Pancreas (tissue), 10 donors: ENCODE measurements at places on chromosomes 12 and 14. TPM values are rescaled to one million over a fixed set of nuclear protein-coding genes. Genes with fewer than 3 reads are reported as not detected.

CEBPE gene
- total RNA-seq = not detected

KRT86 gene
- 0.87 TPM for total RNA-seq

PLCZ1 gene
- not detected for total RNA-seq

RFX4 gene
- total RNA-seq = 0.12 TPM

DNA sequence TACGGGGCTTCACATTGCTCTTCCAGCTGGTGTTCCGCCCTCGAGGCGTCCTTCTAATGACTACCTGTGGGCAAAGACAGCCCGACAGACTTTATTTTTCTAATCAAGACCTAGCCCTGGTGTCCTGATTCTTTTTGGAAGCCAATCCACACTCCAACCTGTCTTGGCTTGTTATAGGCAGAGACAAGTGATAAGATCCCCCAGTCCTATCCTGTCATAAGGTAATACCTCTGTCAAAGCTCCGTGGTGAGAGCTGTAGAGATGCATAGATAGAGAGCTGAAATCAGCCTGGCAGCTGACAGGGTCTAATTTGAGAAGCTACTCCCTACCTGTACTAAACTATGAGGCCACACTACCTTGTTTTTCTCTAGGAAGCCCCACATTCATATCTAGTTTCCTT is 11.5 kb upstream of the WNK1 start:
- H3K4me1 ChIP-seq = no peaks in the 10 kb centered on the region
- no peak for DNase-seq
- no peaks in the 10 kb centered on the region for H3K27me3 ChIP-seq
- no peak overlapping the region for H3K4me3 ChIP-seq
- no peak overlapping the region for H3K27ac ChIP-seq
- no peaks in the 10 kb centered on the region for H3K36me3 ChIP-seq

- H3K27me3 ChIP-seq = peaks cover 25% of the 10 kb centered on the region
- peak; percentile 31 for DNase-seq
- H3K4me1 ChIP-seq = peaks cover 13% of the 10 kb centered on the region
- no peak within 1 kb of the TSS for H3K27ac ChIP-seq
- no peaks in the 10 kb centered on the region for H3K36me3 ChIP-seq
Measured at GRCh38 chr12:84912198-84913128, at the start of gene SLC6A15. TSS of gene SLC6A15 (minus strand) at chr12:84912799. CDS start at chr12:84892120, 20,679 bp downstream.

DNA sequence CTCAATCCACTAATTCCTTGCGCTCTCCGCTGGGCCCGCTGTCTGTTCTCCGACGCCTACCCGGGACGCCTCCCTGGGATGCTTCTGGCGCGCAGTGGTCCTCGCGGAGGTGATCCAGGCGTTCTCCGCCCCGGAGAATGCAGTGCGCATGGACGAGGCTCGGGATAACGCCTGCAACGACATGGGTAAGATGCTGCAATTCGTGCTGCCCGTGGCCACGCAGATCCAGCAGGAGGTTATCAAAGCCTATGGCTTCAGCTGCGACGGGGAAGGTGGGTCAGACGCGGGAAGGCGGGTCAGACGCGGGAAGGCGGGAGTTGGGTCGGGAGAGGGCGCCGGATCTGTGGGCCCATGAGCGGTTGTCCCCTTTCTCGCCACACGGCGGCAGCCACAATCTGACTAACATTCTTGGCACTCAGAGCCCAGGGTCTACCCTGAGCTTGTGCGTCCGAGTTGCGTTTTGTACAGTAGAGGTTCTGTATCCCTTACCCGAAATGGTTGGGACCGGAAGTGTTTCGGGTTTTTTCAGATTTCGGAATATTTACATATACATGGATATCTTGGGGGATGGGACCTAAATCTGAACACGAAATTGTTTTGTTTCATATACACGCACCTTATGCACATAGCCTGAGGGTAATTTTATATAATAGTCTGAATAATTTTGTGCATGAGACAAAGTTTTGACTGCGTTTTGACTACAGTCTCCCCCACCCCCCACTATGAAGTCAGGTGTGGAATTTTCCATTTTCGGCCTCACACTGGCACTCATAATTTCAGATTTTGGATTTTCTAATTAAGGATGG is 762 bp downstream of the C12orf57 start:
- no peaks in the 10 kb centered on the region for H3K27me3 ChIP-seq
- H3K27ac ChIP-seq = peak overlapping the region; percentile 91
- peaks cover 13% of the 10 kb centered on the region for H3K4me1 ChIP-seq
- peak; percentile 91 for DNase-seq
- no peaks in the 10 kb centered on the region for H3K36me3 ChIP-seq

- peak overlapping the region; percentile 75 for H3K4me3 ChIP-seq
- no peaks in the 10 kb centered on the region for H3K36me3 ChIP-seq
- no peak overlapping the region for H3K27ac ChIP-seq
- H3K27me3 ChIP-seq = no peaks in the 10 kb centered on the region
Measured at GRCh38 chr12:116818341-116818856, 62.8 kb downstream of the HRK start.

DNA sequence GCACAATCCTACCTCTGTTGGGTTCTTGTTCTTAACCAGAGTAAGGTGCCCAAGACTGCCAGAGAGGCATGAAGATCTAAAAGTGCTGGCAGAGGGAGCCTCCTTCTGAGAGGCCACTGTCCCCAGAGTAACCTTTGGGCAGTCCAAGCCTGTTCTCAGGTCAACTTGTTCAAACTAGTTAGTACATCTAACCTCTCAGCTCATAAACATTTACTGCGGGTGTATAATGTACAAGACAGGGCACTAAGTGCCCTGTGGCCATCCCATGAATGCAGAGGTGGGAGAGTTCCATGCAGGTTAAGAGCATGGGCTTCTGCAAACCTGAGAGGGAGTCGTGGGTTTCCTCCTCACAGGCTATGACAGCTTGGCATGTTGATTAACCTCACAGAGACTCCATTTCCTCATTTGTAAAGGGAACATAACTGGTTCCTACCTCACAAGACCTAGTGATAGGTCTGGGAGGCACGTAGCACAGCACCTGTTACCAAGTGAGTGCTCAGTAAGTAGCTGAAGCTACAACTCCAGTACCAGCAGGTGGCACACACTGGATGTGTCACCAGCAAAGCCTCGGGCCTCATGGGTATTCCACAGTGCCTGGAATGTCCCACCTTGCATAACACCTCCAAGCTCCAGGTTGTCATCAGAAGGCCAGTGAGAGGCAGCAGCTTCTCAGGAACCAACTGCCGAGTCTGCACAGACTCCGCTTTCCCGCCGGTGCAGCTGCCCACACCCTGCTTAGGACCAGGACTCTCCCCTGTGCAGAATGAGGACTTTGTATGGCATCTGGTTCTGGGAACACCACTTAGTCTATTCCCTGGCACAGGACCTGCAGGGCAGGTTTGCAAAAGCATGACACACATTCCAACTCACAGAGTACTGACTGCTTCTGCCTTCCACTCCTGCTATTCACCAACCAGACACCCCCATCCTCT is 4.4 kb downstream of the VDR start:
- no peaks in the 10 kb centered on the region for H3K36me3 ChIP-seq
- DNase-seq = peak; percentile 27
- H3K4me3 ChIP-seq = no peak overlapping the region

- H3K4me1 ChIP-seq = no peaks in the 10 kb centered on the region
- no peaks in the 10 kb centered on the region for H3K27me3 ChIP-seq
- H3K4me3 ChIP-seq = no peak overlapping the region
- no peaks in the 10 kb centered on the region for H3K36me3 ChIP-seq
Measured at GRCh38 chr12:96850676-96851075, 56.4 kb upstream of the NEDD1 start.

GRCh38 chr14:72606879-72607278 is 287.0 kb downstream of the DPF3 start:
- no peaks in the 10 kb centered on the region for H3K27me3 ChIP-seq
- H3K36me3 ChIP-seq = no peaks in the 10 kb centered on the region
- H3K4me1 ChIP-seq = no peaks in the 10 kb centered on the region

GRCh38 chr12:125889742-125890141 is 824.5 kb downstream of the AACS start:
- DNase-seq = peak; percentile 56
- H3K4me1 ChIP-seq = no peaks in the 10 kb centered on the region
- H3K27ac ChIP-seq = peak overlapping the region; percentile 50
- peak overlapping the region; percentile 15 for H3K4me3 ChIP-seq

- H3K27me3 ChIP-seq = no peaks in the 10 kb centered on the region
- no peaks in the 10 kb centered on the region for H3K36me3 ChIP-seq
- no peak overlapping the region for H3K4me3 ChIP-seq
- H3K4me1 ChIP-seq = no peaks in the 10 kb centered on the region
- no peak for DNase-seq
Measured at GRCh38 chr12:110916295-110916875, 4.0 kb downstream of the MYL2 start.

DNA sequence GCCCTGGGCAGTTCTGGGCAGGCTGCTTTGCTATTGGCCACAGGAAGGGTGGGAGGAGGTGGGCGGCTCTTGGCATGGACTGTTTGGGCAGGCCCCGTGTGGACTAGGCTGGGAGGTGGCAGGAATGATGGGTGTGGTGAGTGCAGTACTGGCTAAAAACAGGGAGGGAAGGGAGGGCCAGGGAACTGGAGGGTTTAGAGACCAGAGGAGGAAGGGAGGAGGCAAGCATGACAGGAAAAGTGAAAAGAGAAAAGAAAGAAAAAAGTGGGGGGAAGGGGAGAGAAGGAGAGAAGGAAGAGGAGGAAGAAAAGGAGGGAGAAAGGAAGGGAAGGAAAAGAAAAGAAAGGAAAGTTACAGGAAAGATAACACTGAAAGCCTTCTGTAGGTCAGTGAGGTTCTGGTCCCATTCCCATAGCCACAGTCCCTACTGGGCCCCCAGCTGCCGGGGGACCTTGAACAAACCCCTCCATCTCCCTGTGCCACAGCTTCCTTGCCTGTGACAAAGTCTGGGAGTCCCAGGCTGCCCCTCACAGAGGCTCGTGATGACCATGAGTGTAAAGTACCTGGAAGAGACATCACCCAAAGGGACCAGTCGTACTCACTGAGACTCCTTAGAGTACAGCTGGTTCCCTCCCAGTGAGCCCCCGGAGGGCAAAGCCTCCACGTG is 1.1 kb upstream of the C14orf132 start:
- H3K36me3 ChIP-seq = no peaks in the 10 kb centered on the region
- no peaks in the 10 kb centered on the region for H3K4me1 ChIP-seq
- H3K27me3 ChIP-seq = no peaks in the 10 kb centered on the region
- H3K27ac ChIP-seq = no peak overlapping the region

DNA sequence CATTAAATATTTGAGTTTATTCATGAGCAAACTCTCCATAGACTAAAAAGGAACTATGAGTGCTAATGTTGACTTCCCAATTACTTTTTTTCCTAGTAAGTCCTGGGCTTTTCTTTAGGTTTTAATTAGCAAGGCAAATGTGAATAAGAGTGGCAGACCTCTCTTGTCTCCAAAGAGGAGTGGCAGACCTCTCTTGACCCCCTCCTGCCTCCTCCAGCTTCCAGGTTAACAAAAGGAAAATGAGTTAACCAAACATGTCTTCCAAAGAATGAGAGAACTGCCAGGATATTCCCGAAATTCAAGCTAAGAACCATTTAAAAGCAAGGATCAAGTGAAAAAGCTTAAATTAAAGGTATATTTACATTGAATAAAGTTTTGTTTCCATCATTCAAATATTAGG is 253.2 kb downstream of the MDGA2 start:
- no peak overlapping the region for H3K4me3 ChIP-seq
- H3K4me1 ChIP-seq = no peaks in the 10 kb centered on the region
- H3K27ac ChIP-seq = no peak overlapping the region
- no peak for DNase-seq

DNA sequence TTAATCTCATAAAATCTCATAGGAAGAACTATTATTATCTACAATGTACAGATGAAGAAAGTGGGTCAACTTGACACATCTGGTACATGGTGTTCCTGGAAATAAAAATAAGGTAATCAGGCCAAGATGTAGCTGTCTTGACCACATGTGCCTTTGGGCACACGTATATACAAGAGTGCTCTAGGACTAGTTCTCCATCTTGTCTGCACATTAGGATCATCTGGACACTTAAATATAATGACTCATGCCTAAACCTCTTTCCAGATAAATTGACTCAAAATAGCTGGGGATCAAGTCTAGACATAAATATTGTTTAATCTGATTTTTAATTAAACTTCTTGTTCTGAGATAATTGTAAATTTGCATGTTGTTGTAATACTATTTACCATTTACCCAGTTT is 182.6 kb downstream of the CNTN1 start:
- no peaks in the 10 kb centered on the region for H3K27me3 ChIP-seq
- no peak overlapping the region for H3K4me3 ChIP-seq
- H3K4me1 ChIP-seq = no peaks in the 10 kb centered on the region
- H3K27ac ChIP-seq = no peak overlapping the region
- DNase-seq = no peak

DNA sequence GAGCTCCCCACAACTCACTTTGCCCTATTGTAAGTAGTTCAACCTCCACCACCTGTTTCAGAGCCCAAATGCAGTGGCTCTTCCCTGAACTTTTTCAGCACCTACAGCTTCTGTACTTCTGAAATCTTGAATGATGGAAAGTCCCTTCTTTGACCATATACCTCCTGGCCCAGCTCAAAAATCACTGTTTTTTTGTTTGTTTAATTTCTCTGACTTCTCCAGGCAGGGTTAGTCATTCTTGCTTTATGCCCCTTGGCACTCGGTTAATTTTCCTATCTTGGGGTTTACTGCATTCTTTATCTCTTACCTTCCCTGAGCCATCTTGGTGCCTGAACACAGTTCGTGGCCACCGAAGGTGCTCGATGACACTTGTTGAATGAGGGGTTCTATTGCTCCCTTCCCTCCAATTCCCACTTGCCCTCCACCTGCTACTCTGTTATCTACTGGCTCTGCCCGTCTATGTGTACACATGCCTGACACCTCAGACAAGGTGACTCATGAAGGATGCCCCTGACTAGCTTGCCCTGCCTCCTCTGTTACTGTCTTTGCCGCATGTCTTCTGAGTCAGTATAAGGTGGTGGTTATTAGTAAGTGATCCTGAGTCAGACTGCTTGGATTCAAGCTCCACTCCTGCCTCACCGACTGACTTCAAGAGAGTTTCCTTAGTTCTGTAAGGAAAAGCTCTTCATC is 4.4 kb downstream of the AMHR2 start:
- no peak overlapping the region for H3K4me3 ChIP-seq
- H3K4me1 ChIP-seq = peaks cover 20% of the 10 kb centered on the region
- H3K27ac ChIP-seq = no peak overlapping the region
- no peak for DNase-seq
- no peaks in the 10 kb centered on the region for H3K27me3 ChIP-seq

DNA sequence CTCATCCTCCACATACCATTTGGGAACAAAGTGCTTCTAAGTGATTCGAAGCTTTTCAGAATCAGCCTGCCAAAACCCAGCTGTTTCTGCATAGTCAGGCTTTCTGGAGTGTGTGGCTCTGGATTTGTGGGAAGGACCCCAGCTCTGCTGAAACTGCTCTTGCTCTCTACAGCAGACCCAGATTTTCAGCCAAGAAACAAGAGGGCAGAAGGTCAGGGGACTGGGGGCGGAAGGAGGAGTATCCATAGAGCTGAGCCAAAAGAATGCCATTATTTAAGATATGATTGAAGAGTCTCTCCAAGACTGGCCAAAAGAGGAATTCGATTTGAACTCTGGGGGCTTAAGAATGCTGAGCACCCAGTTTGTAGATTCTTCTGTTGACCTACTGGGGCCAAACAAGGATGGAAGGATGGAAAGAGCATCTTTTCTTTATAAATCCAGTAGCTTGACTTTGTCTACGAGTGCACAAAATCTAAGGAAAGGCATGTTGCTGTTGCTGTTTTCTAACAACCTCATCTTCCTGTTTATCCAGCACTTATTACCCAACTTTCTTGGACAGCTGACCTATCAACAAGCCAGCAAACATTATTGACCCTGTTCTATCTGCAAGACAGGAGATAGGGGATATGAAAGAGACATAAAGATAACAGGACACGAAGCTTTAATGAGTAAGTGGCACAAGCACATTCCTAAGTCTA is 29.2 kb downstream of the FBLN5 start:
- no peak for DNase-seq
- H3K27me3 ChIP-seq = no peaks in the 10 kb centered on the region
- H3K4me3 ChIP-seq = no peak overlapping the region
- no peak overlapping the region for H3K27ac ChIP-seq
- no peaks in the 10 kb centered on the region for H3K36me3 ChIP-seq
- H3K4me1 ChIP-seq = no peaks in the 10 kb centered on the region
